ENCODE measurements at places on chromosomes 2 and 18.

DNA sequence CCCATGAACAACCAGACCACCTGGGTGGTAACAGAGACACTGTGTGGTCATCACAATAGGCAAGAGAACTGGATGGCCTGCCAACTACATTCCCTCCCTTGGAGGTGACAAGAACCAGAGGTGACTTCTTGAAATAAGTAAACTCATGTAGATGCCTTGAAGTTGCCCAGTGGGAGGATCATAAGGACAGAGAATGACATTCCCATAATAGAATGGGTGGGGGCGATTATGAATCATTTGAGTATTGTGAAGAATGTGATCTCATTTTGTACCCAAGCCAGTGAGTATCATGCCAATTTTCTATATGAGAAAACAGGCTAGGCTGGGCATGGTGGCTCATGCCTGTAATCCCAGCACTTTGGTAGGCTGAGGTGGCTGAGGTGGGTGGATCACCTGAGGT lies 211.4 kb upstream of the GYPC start:
- DNase-seq: no peak

DNA sequence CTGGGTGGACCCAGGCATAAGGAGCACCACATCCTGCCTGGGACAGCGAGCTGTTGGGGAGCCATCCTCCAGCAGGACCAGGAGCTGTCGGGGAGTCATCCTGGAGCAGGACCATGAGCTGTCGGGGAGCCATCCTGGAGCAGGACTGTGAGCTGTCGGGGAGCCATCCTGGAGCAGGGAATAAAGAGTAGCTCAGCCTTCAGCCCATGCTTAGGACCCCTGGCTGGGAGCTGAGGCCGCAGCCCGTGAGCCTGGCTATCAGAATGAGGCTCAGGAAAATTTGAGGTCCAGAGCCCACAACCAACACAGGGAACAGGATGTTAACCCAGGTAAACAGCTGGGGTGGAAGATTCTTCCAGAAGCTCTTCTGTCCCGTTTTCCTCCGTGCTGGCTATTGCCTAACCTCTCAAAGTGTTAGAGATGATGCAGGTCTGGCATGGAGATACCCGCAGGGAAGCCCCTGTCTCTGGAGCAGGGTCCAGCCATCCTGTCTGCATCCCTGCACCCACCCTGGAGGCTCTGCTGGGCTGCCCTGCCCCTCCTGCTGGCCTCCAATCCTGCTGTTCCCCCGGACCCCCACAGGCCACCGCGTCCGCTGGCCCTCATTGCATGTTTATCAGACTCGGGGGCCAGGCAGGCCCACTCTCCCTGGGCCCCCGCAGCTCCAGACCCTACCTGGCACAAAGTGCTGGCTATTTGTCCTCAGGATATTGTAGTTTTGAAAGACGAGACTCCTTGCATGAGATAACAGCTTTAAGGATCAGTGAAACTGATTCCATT lies 243.5 kb upstream of the MYT1L start:
- DNase-seq: no peak

DNA sequence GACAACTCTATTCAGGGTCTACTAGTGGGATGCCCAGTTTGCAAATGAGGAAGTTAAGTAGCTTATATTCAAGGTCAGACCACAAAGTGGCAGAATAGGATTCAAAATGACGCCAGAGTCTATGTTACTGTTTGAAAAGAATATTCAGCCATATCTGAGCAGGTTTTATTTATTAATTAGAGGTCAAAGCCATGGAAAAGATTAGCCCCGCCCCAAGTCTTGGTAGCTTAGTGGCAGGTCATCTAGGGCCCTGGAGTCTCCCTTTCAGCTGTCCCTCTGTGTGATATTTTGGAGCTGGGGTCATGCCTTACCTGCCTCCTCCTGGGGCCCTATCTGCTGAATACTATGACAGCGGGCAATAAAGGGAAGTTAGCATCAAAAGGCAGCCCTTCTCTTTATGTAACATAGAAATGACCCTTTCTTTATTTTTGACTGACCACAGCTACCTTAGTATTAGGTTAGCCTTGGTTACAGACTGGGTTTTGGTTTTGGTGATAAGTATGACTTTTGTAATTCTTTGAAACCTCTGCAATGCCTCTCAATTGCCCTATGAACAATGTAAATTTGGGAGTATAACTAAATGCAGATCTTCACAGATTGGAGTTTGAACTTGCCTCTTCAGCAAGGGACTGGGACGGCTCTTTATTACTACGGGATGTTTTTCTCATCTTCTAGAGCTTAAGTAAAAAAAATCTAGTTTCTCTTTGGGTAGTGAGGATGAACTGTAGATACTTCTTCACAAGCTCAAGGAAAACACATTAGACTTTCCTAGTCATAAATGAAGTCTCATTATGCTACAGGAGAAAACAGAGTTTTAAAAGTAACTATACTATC lies 153.0 kb upstream of the ITGA4 start:
- no peak for DNase-seq

DNA sequence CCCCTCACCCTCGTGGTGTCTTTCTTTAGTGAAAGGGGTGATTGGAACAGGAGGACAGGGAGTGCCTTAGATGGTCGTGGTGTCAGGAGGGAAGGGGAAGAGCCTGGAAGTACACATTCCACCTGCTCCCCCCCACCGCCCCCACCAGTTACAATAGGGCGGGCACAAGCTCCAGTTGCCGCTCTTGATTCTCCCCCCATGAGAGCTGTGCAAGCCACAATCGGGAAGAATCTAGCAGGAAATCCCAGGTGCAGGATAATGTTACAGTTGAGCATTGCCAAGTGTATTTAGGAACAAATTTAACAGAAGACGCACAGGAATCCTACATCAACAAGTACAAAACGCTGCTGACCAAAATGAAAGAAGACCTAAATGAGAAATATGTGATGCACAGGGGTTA lies 73.6 kb downstream of the ASAP2 start:
- no peak for DNase-seq

DNA sequence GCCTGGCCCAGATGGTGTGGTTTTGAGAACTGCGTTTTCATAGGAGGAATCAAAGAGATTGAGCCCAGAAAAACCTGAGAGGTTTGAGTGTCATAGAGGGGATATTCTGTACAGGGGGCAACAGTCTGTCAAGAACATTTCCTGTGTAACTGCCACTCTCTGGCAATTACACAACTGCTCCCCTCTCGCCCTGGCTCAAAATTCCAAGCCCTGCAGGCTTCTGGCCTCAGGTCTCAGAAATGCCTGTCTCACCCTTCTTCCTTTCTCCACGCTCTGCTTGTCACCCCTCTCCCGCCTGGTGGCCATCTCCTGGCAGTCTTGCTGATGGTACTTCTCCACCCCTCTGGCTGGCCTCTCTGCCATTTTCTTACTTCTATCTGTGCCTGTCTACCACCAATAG lies 4.0 kb downstream of the VAMP5 start:
- no peak for DNase-seq
